Activated naive CD4-positive, alpha-beta T cell (primary cell): ENCODE measurements at places on chromosomes 1 and 21.

DNA sequence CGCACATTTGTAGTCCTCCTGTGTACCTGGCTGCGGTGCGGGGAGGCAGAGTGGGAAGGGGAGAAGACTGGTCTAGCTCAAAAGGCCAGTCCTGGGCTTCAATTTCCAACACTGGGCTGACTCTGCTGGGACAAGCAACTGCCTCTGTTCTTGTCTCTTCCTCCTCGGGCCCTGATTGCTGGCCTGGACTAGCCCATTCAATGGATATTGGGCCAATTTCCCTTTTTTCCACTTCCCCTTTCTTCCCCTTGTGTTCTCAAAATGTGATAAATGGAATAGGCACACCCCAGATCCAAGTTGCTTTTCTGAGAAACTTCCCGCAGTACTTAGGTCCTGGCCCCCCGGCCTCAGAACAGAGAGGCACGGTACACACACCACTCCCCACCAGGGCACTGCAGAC, 48.2 kb downstream of the SPSB1 start:
- no peak for DNase-seq

GRCh38 chr21:35136586-35137219, 87.6 kb upstream of the RUNX1 start:
- DNase-seq, result no peak

DNA sequence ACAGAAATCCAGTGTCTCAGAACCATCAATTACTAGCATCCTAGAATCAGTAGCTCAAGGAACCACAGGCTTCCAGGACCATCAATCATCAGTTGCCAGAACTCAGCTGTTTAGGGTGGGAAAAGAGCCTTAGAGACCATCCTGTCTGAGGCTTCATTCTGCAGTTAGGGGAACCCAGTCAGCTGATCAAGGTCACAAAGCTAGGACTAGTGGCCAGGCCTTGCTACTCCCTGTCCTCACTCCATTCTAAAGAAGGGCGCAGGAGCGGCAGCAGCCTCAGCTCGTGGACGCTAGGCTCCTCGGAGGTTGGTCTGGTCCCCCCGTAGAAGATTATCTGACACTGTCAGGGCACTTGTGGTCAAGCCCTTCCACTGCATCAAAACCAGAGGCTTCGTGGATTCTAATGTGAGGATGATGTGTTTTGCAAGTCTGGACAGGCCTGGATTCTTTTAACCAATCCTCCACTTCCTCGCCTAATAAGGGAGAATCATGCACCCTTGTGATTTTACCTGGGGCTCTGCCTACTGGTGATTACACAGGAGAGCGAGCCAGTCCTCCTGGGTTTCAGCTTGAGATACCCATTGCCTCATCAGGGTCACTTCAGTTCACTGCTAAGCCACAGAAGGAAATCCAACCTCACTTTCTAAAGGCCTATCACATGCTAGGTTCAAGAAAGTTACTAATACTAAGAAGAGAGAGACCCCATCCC, 41.7 kb upstream of the IFFO2 start:
- no peak for DNase-seq

GRCh38 chr1:111729946-111730681, 9.1 kb downstream of the INKA2 start:
- DNase-seq, result no peak

GRCh38 chr21:44899768-44900558, 20.7 kb downstream of the ITGB2 start:
- DNase-seq, result no peak

DNA sequence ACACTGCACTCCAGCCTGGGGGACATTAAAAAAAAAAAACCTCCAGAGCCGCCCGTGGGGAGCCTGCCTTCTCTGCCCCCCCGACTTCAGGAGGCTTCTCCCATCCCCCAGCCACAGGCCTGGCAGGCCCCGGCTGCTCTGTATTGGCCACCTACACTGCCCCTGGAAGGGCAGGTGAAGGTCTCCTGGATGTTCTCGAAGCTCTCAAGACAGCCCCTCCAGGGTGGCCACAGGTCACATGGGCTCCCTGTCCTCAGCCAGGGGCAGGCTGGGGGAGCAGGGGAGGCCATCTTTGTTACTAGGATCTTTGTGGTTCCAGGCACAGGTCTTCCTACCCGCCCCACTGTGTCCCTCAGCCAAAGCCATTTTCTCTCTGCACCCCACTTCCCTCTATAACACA, 32.8 kb downstream of the PADI6 start:
- DNase-seq, result no peak

DNA sequence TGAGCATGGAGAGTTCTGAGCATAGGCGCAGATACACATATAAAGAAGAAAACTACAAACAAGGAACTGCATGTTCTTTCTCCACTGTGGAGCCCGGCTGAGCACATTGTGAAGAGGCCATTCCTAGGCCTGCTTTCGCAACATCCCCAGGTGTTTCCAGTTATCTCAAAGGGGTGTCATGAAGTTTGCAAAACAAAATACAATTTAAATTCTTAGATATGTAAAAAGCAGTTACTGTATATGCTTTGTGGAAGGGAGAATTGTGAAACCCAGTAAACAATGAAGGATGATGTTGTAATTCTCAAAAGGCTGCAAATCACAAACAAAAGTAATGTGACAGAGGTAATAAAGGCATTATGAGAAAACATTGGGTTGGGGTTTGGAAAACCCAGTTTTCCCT, 98.6 kb upstream of the ZNF644 start:
- DNase-seq, result no peak

GRCh38 chr1:194952171-194952570, 1656.1 kb downstream of the KCNT2 start:
- DNase-seq, result no peak

GRCh38 chr1:93671099-93671621, 10.5 kb downstream of the BCAR3 start:
- no peak for DNase-seq

- no peak for DNase-seq
Observed at GRCh38 chr21:25175938-25176337, 431.3 kb downstream of the MRPL39 start.

DNA sequence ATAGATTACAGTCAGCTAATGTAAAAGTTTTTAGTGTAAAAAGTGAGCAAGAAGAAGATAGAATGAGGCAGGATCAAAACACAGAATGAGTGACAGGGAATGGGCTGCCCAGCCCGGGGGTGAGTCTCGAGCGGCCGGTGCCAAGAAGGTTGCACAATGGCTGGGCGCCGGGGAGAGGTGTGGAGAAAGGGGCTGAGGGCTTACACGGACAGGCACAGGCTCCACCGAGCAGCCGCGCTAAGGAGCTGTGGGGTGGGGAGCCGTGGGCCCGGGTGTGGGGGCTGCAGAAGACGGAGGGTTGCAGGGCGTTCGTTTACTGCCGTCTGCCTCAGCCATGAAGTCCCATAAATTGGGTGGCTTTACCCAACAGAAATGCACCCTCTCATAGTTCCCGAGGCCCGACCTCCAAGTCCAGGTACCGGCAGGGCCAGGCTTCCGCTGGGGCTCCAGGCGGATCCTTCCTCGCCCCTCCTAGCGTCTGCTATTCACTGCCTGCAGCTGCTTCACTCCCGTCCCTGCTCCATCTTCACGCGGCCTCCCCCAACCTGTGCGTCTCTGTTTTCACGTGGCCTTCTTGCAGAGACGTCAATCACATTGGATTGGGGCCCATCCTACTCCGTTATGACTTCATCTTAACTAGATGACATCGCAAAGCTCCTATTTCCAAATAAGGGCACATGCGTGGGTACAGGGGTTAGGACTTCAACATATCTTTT, 277.2 kb downstream of the CAMTA1 start:
- DNase-seq, result no peak

- DNase-seq, result no peak
Observed at GRCh38 chr1:37020653-37021277, 13.6 kb downstream of the GRIK3 start.

DNA sequence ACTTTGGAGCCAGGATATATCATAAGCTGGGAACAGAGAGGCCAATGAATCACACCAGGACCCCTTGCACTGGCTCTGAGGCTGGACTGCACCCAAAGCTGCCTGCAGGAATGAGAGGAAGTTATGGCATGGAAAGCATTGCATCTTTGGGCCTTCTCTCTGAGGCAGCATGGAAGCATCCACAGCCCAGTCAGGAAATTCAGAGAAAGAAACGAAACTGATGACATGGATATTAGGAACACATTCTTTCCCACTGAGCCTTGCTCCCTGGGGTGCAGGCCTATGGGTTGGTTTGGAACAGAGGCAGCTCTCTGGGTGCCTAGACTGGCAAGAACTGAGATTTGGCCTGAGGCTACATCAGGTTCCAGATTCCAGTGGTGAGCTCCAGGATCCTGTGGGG, 98.6 kb downstream of the NGF start:
- no peak for DNase-seq

GRCh38 chr1:238772322-238772721, 614.0 kb upstream of the CHRM3 start:
- no peak for DNase-seq

DNA sequence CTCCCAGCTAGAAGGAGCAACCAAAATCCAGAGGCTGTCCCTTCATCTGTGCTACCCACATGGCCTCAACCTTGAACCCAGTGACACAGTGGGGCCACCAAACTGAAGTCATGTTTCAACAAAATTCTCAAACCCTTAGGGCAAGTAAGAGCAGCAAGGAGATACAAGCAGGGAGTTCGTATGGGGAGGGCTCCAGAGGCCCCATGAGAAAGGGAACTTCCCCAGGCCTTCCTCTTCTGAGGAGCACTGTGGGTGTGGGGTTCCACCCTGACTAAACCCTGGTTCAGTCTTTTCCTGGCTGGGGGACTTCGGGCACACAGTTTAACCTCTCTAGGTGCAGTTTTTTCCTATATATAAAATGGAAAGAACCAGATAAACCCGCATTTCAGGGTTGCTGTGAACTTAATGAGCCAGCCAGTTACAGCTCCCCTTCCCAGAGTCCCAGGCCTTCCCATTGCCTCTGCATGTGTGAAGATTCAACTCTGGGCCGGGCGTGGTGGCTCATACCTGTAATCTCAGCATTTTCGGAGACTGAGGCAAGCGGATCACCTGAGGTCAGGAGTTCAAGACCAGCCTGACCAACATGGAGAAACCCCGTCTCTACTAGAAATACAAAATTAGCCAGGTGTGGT, 8.0 kb upstream of the THEMIS2 start:
- no peak for DNase-seq

DNA sequence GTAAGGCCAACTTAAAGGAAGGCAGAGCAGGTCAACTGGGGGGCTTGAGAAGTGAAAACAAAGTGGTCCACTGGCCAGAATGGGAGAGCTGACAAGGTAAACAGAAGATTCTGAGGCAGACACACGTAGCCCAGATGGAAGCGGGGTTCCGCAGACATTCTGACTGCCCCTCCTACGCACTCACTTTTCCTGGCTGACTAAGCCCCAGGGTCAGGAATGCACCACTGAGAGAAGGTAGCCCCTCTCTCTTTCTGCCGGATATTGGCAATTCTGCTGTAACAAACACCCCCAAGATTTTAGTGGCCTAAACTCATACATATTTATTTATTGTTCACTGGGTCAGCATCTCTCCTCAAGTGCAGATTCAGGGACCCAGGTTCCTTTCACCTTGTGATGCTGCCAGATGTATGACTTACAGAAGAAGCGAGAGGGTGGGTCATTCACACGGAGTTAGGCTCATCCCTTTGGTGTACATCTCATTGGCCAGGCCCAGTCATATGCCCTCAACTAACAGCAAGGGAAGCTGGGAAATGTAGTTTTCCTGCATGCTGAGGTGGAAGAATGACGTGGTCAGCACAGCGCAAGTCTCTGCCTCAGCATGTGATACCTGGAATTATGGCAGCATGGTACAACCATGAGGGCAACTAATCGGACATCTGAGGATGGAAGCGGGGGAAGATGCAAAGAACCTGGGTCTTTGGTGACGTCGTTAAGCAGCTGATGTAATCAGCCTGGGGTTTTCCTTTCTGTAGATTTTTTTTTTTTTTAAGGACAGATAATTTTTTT, 43.4 kb upstream of the MRPS6 start:
- no peak for DNase-seq

DNA sequence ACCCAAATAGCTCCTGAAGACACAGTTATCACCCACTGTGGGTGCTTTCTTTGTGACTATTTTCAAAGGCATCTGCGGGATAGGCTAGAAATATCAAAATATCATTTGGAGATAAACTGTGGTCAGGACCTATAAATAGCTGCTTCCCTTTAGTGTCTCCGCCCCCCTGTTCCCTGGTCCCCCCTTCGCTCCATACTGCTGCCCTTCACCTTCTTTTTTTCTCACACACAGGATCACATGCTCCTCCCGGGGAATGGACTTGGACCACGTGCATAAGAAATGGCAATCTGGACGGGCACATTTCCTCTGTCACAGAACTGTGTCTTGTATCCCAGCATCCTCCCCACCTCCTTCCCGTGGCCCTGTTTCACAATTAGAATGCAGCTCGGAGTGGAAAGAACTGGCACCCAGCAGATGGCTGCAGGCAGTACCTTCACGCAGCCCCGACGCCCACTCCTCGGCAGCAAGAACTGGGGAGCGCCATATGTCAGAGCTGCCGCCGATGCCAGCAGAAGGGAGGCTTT, 68.8 kb upstream of the SSX2IP start:
- no peak for DNase-seq

DNA sequence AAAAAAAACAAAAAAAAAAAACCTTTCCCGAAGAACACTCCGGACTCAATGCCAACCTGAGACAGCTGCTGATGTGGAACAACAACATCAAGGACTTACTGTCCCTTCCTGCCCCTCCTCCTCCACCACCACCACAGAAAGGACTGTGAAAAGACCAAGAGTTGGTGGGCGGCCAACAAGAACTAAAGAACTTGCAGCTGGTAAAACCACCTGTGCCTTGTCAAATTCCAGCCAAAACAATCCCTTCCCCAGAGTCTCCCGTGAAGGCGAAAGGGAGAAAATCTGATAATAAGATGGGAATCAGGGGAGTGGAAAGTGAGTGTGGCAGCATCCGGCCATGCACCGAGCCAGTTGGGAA, 88.9 kb downstream of the PROX1 start:
- DNase-seq, result no peak

DNA sequence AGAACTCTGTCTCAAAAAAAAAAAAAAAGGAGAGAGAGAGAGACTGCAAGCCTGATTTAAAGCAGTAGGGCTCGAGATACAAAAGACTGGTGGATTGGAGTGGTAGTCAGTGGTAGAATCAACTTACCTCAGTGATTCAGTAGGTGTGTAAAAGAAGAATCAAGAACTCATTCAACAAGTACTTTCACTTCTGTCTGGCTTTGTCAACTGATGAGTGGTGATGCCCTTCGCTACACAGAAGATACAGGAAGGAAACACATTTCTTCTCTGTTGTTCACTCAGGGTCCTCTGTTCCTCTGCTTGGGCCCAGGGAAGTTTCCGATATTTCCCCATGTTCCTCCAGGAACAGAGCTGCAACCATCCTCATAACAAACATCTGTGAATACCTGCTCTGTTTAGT, 68.6 kb upstream of the COG2 start:
- no peak for DNase-seq

DNA sequence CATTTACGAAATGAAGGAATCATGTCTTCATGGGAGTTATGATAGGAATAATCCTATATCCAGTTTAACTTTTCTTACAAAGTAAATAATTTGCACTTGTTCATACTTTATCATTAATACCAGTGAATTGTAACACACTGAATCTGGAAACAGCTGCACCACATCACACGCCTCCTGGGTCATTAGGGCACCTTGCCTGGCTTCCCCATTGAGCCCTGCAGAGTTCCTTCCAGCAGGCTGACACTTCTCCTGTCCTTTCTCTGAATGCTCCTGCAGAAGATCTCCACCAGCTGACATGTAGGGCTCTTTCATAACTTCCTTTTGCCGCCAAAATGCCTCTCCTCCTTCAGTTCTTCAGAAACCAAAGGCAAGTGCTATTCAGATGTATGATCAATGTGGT, 201.1 kb downstream of the DAB1 start:
- DNase-seq, result no peak

- no peak for DNase-seq
Observed at GRCh38 chr1:176976225-176976624, 188.3 kb downstream of the ASTN1 start.
